ENCODE measurements at places on chromosomes 6 and 20.
A peak's percentile ranks its signal among the peaks of the same experiment; 100 is the strongest.

DNA sequence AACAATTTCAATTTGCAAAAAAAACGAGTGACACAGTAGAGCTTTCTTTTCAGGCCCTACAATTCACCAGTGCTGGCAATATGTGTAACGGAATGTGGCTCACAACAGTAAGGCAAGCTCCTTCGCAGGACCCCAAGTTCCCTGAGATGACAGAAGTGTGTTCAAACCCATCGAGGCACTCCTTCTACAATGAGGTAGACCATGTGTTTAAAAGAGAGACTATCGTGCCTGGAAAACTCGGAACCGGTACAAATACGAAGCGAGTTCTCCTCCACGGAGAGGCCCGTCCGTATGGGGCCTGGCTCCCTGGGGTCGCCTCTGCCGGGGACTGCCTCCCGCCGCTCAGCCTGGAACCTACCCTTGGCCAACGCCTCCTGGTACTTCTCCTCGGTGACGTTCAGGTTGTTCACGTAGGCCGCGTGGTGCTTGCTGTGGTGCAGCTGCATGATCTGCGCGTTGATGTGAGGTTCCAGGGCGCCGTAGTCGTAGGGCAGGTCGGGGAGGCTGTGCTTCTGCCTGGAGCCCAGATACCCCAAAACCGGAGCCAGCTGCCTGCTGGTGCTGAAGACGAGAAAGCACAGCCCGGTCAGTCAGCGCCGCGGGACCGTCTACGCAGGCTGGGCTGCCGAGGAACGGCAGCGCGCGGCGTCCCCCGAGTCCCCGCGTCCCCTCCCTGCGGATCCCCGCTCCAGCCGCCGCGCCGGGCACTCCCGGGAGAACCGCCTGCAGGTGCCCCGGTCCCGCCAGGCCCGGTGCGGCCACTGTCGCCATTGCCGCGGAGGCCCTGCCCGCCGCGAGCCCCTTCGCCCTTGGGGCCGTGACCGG, 526 bp downstream of the SOD2 start:
- DNase-seq, result peak; percentile 41

GRCh38 chr6:169409742-169410312, 156.2 kb upstream of the THBS2 start:
- DNase-seq, result no peak

- no peak for DNase-seq
Measured at GRCh38 chr6:56232436-56232835, 14.9 kb downstream of the COL21A1 start.

GRCh38 chr20:12068121-12068520, 150.4 kb downstream of the BTBD3 start:
- no peak for DNase-seq

DNA sequence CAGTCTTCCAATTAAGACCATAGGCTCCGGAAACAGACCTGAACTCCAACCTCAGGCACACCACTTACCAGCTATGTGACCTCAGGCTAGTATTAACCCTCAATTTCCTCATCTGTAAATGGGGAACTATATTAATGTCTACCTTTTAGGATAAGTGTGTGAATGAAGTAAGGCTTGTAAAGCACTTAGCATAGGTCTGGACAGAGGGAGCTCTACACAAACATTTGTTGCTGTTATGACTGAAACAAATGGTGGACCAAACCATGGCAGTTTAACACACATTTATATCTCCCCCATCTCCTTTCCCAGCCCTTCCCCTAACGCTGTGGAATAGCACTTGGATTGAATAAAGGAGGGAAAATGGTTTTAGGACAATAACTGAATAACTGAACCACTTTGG, 48.7 kb downstream of the TSHZ2 start:
- no peak for DNase-seq

DNA sequence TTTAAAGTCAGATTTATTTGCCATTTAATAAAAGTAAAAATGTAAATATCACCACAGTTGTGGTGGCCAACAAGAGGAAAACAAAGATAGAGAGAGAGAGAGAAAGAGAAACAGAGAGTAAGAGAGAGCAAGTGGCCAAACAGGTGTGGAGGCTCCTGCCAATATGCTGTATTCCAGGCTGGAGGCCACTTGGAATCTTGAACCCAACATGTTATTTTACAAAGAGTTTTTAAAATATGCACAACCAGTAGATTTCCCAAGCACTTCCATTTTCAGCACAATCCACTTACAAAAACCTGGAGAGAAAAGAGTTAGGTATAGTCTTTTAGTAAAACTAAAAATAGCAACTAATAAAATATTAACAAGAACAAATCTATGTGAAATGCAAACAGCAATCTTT, 1323.1 kb upstream of the CITED2 start:
- no peak for DNase-seq

DNA sequence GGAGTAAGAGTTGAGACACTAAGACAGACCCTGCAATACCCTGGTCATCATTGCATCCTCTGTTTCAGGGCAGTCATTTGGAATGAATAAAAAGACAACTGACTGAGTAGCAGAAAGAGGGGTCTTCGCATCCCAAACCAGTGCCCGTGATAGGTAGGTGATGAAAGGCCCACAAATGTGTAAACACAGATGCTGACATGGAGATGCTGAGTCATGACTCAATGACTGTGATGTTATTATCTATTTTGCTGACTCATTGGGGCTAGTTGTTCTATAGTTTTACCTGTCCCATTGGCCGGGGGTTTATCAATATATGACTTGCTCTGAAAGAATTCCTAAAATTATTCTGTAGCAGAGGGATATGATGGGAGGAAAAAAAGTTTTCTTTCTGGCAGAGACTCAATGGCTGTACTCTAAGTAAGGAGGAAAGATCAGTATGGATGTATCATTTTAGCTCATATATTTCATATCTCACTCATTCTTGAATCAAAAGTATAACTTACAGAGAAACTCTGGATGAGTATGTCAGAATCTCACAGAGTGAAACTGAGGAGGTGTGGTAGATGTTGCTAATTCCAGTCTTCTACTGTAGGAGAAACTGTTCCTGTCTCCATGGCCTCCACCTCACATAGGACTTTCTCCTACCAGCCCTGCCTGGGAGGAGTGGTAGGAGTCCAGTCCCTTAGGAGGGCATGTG, 119.9 kb upstream of the PREP start:
- DNase-seq, result no peak

Measured in effector CD4-positive, alpha-beta T cell (primary cell).